ENCODE measurements at places on chromosomes 13 and 19.

DNA sequence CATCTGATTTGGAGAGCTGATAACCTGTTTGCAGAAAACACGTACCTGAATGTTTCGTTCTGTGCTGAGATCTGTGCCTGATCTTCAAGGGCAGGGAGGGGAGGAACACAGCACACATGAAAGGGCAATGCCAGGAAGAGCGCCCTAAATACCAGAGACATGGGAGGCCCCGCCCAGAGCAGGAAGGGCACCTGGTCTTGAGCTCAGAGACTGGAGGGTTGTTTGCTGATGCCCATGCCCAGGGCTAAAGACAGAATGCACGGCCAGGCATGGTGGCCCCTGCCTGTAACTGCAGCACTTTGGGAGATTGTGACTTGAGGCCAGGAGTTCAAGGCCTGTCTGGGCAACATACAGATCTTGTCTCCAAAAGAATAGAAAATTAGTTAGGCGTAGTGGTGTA, 183.2 kb downstream of the TUBA3C start:
- no peak for DNase-seq

- DNase-seq: no peak
Measured at GRCh38 chr13:82698383-82698782, 1183.9 kb downstream of the SLITRK1 start.

GRCh38 chr19:4327252-4327876, 11.3 kb downstream of the STAP2 start:
- DNase-seq: peak; percentile 77

GRCh38 chr13:20389696-20390525, 135.7 kb downstream of the CRYL1 start:
- no peak for DNase-seq

GRCh38 chr13:26051657-26052311, at the start of gene SHISA2:
Gene SHISA2 (minus strand): TSS chr13:26052016. CDS start chr13:26050975, 1,041 bp downstream.
- DNase-seq: peak; percentile 51

DNA sequence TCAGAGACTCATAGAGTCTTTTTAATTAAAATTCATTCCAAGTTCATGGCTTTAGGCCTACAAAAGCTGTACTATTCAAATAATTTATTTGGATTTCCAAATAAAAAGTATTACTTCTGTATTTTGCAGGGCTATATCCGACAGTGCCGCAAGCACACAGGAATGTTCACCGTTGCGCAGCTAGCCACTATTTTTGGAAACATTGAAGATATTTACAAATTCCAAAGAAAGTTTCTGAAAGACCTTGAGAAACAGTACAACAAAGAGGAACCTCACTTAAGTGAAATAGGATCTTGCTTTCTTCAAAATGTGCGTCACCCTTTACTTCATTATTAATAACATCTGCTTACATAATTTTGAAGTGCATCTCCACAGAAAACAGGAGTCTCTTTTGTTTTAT, 20.5 kb upstream of the C1QTNF9 start:
- DNase-seq: no peak

- DNase-seq: no peak
Measured at GRCh38 chr13:68048802-68049359, 818.7 kb upstream of the PCDH9 start.

GRCh38 chr13:26968431-26969341, 202.9 kb downstream of the USP12 start:
- DNase-seq: no peak
